B cell (primary cell): ENCODE measurements at places on chromosomes 16 and 17.
A peak's percentile ranks its signal among the peaks of the same experiment; 100 is the strongest.

DNA sequence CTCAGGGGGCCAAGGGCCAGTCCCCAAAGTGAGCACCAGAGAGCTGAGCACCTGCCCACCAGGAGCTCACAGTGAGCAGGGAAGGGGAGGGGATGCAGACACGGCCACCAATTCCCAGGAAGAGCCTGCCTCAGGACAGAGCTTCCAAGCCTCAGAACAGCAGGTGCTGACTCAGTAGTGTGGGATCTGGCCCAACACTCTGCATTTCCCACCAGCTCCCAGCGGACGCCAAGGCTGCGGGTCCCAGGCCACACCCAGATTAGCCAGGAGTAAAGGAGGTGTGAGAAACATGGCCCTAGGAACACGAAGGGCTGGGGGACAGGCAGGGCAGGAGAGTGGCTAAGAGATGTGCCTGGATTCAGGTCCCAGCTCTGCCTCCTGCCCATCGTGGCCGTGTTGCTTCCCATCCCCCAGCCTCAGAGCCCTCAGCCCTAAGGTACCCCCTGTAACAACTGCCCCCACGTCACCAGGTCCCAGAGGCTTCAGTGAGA lies 28.4 kb upstream of the EIF1 start:
- no peak for DNase-seq

DNA sequence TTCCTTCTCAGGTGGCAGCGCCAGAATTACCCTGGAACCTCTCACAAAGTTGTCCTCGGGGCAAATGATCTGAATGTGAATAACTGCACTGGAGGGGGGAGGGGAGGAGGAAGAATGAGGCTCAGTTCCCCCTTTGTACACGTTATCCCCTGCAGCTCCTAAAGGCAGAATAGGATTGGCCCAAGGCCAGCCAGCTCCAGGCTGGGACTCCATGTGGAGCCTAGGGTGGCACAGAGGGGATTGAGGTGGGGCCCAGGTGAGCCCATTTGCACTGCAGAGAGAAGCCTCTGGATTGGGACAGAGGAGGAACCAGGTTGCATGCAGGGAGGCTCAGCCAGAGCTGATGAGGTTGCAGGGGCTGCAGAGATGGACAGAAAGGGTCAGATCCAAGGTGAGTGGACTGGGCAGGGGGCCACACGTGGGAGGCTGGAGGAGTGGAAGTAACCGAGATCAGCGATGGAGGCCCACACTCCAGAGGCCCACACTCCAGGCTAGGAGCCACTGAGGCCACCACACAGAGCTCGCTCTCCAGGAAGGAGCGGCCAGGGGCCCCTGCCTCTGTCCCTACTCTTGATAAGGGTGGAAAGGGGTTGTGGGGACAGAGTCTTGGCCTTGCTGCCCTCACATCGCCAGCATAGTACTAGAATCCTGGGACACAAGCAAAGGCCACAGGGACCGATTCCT lies 78.6 kb downstream of the RBFOX3 start:
- DNase-seq, result no peak

DNA sequence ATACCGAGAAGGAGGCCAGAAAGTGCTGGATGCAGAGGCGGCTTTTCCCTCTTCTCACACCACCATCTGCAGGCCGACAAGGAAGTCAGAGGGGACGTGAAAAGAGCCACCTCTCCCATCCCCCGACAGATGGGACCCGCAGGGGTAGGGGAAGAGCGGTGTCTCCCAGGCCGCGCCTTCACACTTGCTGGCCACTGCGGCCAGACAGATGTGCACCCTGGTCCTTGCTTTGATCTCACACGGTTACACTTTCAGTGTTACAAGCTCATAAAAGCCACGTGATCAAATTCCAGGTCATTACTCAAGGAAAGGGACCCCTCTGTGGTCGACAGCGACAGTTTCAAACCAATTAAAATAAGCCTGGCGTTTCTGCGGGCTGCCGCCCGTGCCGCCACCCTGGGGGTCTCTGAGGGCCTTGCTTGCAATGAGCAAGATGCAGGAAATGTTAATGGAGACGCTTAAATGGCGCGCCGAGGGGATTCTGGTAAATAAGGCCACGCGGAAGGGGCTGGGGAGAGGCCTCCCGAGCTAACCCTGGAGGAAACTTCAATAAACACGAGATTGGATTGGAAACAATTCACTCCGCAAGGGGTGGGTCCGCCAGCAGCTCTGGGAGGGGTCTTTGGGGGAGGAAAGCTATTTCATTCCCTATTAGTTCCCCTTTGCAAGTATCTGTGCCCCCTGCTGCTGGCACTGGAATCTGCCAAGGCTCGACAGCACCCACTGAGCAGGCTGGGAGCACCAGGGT lies 240.9 kb downstream of the ENGASE start:
- DNase-seq, result no peak

DNA sequence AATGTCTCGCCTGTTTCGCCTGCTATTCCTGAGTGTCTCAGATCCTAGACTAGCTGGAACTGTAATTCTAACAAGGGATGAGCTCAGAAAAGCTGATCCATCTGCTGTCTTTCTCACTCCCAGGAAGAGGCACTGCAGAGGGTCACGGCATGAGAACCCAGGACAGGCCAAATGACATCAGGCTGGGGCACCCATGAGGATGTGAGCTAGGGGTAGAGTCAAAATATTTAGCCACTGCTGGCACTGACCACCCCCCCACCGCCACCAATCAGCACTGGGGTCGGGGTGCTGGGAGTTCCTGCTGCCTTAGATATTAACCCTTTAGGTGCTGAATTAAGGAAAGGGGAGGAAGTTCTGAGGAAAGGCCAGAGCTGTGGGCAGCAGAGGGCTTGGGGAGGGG lies 112.4 kb downstream of the IRX3 start:
- DNase-seq, result no peak

DNA sequence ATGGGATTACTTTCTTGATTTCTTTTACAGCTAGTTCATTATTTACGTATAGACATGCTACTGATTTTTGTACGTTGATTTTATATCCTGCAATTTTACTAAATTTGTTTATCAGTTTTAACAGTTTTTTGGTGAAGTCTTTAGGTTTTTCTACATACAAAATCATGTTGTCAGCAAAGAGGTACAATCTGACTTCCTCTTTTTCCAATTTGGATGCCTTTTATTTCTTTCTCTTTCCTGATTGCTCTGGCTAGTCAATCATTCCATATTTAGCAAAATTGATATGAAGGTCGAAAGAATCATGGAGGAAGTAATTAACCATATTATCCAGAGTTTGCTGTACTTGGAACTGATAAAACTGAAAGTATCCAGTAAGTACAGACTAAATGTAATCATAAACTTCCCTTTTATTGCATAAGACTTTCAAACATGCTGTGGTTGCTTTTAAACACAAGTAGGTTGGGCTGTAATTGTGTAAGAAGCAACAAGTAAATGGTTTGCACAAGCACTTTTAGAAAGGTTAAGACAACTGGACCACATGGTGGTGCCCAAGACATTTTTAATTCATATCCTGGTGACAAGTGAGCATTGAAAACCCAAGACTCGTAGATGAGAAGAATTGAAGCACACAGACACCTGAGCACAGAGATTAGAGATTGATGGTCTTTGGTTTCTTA lies 8.4 kb downstream of the GDE1 start:
- DNase-seq, result peak; percentile 23

- no peak for DNase-seq
Measured at GRCh38 chr16:81514568-81515258, 70.1 kb downstream of the CMIP start.

GRCh38 chr16:51864575-51864974 lies 682.4 kb downstream of the TOX3 start:
- no peak for DNase-seq

DNA sequence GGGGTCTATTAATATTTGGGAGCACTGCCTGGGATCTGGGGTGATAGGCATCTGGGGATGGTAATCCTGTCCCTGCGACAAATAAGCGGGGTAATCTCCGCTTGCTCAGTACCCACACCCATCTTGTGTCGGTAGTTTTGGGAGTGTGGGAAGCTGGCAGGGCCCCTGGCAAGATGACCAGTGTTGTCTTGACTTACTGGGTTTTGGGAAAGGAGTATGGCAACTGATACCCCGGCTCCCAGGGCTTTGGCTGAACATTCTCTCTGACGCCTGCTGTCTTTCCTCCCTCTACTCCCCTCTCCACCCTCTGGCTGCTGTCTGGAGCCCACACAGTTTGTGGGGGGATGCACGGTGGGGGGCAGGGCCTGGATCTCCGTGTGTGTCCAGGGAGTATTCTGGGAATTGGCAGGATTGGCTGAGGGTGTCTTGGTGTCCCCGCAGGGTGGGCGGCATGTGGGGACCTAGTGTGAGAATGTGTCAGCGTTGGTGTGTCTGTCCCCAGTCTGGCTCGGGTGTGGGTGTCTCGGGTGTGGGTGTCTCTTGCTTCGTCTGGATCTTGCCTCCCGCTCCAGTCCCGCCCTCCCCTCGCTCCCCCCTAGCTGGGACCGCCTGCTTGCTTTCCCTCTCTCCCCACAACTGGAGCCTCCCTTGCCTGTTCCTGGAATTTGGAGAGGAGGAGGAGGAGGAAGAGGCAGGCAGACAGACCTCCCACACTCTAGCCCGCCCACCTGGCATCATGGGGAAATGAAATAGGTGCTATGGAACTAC lies 12.0 kb downstream of the RARA start:
- DNase-seq, result peak; percentile 42

GRCh38 chr17:47717979-47718621 lies 14.9 kb upstream of the TBX21 start:
- no peak for DNase-seq

GRCh38 chr17:62617894-62618472 lies 9.5 kb upstream of the MRC2 start:
- no peak for DNase-seq

GRCh38 chr17:73423806-73424205 lies 112.0 kb upstream of the CDC42EP4 start:
- no peak for DNase-seq

DNA sequence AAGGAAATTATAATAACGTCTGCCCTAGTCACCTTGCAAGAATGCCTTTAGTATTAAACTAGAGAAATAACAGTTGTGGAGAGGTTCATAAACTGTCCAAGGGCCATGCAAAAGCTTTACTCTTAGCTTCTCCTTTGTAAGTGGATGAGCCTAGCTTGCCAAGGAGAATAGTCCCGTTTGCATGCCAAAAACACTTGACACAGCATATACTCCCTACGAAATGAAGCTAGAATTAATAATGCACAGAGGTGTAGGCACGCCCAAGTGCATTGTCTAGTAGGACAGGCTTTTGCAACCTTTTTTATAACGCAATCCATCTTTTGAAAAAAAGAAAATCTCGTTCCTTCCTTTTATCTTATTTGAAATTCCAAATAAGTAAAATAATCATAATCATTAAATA lies 12.8 kb upstream of the CDRT4 start:
- DNase-seq, result no peak

DNA sequence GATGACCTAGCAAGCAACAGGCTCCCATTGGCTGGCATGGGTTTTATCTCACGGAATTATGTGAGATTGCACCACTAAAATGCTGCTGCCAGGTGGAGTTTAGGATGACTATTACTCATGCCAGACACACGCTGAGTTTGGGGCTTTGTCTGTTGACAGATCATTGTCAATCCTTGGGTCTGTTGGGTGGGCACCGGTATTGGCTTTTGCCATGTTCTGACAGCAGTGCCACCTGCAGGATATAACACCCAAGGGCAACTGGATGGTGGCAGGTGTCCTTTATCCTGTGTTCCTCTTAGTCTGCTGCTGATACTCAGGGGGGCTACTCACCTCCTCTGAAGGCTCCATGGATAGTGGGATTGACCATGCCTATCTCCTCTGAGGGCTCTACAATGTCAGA lies 221.6 kb upstream of the DYNLRB2 start:
- DNase-seq, result no peak

GRCh38 chr16:83115491-83116232 lies 488.9 kb downstream of the CDH13 start:
- no peak for DNase-seq

GRCh38 chr17:9432934-9433421 lies 142.6 kb downstream of the STX8 start:
- no peak for DNase-seq

GRCh38 chr16:81224824-81225223 lies 13.7 kb upstream of the BCO1 start:
- no peak for DNase-seq

GRCh38 chr17:49063652-49064051 lies 66.5 kb downstream of the IGF2BP1 start:
- no peak for DNase-seq

- no peak for DNase-seq
Measured at GRCh38 chr17:4636474-4637100, 4.9 kb downstream of the ALOX15 start.

DNA sequence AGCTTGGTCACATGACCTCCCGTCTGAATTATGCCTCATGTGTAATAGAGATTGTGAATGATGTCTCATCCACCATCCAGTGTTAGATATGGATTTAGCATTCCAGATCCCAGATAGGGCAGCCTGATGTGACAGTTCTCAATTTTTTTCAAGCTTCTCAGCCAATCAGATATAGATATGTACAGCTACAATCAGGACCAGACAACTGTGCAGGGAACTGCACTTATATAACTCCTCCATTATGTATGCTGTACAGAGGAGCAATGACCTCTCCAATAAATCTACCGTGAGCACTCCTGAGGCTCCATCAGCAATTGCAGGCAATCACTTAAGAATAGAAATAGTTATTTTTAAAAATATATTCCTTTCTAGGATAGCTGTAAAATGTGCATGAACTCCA lies 722.8 kb upstream of the SOX9 start:
- DNase-seq, result no peak

DNA sequence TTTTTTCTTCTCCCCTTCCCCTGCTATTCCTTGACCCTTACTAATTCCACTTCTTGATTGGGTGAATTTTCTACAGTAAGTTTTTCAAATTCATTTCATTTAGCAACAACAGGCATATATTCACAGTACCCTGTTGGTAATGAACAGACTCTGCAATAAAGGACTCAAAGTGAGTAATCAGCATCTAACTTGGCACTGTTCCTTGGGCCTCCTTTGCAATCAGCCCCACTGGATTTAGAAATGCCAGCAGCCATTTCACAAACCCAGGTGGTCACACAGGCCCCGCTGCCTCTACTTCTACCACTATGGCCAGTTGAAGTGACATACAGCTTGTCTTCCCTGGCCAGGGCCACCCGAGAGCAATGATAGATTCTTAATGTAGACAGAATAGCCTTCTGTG lies 113.8 kb downstream of the CYB561 start:
- no peak for DNase-seq

GRCh38 chr16:76385601-76386230 lies 108.5 kb downstream of the CNTNAP4 start:
- DNase-seq, result no peak
